A549 treated with GW870086 at 1 μM for 4 hours (cell line): ENCODE measurements at places on chromosomes 6 and 20. TPM values are rescaled to one million over a fixed set of nuclear protein-coding genes. Genes with fewer than 3 reads are reported as not detected.

Gene HLA-DOB
- 0.18 to 0.36 TPM (median 0.30 TPM) in 4 of 5 replicates, not detected in the other for total RNA-seq

Gene SLPI
- 10.3 to 12.4 TPM (median 11.8 TPM) in 5 replicates for total RNA-seq

Gene FGD2
- total RNA-seq, result not detected in 5 replicates

Gene HLA-A
- total RNA-seq, result 125 to 148 TPM (median 139 TPM) in 5 replicates

Gene GPX5
- total RNA-seq, result not detected in 5 replicates

Gene CYP39A1
- 0.06 to 0.16 TPM in 2 of 5 replicates, not detected in the others for total RNA-seq

Gene CTAGE9
- not detected in 5 replicates for total RNA-seq

Gene BCAS1
- total RNA-seq, result 0.37 to 0.50 TPM (median 0.39 TPM) in 5 replicates

Gene SLC17A2
- not detected in 5 replicates for total RNA-seq

Gene SOX18
- 1.7 to 2.6 TPM (median 2.2 TPM) in 5 replicates for total RNA-seq

Gene C6orf118
- 0.15 to 0.46 TPM (median 0.22 TPM) in 5 replicates for total RNA-seq

Gene TINAG
- not detected in 5 replicates for total RNA-seq

Gene ELOVL2
- total RNA-seq, result 4.7 to 7.1 TPM (median 6.8 TPM) in 5 replicates

Gene ZNF341
- 2.8 to 4.1 TPM (median 3.3 TPM) in 5 replicates for total RNA-seq

Gene SNRPB2
- 119 to 151 TPM (median 125 TPM) in 5 replicates for total RNA-seq

Gene PRELID3B
- 54.9 to 71.9 TPM (median 61.7 TPM) in 5 replicates for total RNA-seq

Gene GRIK2
- 0.13 to 0.47 TPM (median 0.39 TPM) in 5 replicates for total RNA-seq
